ENCODE measurements at places on chromosomes 13 and 19.
A peak's percentile ranks its signal among the peaks of the same experiment; 100 is the strongest.

DNA sequence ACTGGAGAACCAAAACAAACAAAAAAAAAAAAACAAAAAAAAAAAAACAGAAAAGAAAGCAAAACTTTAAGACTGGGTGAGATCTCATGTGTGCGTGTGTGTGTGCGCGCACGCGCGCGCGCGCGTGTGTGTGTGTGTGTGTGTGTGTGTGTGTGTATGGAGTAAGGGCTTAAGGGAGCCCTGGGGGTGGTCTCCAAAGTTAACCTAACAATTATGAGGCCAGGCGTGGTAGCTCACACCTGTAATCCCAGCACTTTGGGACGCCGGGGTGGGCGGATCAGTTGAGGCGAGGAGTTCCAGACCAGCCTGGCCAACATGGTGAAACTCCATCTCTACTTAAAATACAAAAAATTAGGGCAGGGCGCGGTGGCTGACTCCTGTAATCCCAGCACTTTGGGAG is 46.7 kb downstream of the CYP4F22 start:
- no peak for DNase-seq

- DNase-seq, result no peak
Observed at GRCh38 chr13:33087091-33087490, 70.9 kb downstream of the KL start.

DNA sequence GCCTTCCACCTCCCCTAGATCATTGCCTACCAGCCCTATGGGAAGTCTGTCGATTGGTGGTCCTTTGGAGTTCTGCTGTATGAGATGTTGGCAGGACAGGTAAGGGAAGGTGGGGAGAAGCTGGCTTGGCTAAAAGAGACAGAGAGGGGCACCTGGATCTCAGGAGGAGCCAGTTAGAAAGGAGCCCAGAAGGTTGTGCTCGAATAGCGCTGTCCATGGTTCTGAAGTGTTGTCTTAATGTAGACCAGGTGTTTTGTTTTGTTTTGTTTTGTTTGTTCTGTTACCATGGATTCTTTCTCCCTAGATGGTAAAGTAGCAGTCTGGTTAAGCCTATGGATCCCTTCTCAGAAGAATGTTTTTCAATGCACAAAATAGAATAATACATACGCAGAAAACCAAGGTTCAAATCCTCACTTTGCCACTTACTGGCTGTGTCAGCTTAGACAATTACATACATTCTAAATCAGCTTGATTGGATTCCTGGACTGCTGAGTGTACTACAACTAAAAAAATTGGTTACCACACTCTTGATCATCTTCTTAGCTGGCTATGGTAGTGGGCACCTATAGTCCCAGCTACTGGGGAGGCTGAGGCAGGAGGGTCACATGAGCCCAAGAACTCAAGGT is 5.9 kb upstream of the CACNG7 start:
- peak; percentile 52 for DNase-seq

GRCh38 chr13:34862311-34862710 is 79.8 kb upstream of the NBEA start:
- DNase-seq, result no peak

- peak; percentile 46 for DNase-seq
Observed at GRCh38 chr13:75365724-75366173, 116.2 kb downstream of the TBC1D4 start.
